ENCODE measurements at places on chromosomes 7 and 10.

GRCh38 chr10:29728541-29729049 is 93.8 kb upstream of the SVIL start:
- no peak for DNase-seq

GRCh38 chr10:33559105-33559504 is 224.6 kb upstream of the NRP1 start:
- peak; percentile 85 for DNase-seq

DNA sequence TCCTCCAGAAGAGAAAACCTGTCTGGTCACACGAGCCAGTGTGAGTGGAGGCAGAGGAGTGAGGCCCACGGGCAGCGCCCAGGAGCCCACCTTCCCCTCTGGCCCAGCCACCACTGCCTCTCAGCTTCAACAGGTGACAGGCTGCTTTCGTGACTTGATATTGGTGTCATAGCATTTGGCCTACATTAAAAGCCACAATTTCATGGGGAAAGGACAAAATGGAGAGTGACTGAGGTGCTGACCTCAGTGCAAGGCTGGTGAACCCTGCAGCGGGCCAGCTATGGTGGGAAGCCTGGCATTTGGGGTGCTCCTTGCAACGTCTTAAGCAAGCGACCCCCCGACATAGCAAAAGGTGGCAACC is 21.3 kb downstream of the ECHDC3 start:
- DNase-seq: no peak

DNA sequence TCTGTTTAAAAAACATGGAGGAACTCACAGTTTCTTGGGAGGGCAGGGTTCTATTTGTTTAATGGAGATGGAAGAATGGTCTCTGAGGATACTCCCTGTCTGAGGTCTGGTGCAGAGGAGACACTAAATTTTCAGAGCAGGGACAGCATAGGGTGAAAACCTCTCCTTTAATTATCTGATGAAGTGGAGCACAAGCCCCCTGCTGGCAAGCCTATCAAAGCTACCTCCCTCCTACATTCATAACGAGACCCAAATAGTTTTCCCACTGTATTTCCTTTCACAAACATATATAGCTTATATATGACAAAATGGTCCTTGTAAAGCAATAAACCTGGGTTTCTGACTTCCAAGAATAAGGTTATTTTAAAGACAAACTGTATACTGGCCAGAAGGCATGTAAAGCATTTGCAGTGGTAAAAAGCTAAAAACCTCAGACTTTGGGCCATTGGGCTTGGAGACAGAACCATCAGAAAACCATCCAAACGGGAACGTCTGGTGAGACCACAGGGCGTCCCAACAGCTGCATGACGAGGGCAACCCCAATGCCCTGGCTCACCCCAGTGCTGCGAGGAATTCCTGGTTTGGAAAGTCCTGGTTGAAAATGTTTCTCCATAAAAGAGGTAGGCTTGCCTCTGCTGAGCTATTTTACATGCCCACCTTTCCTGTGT is 201.3 kb downstream of the FANK1 start:
- DNase-seq: no peak

DNA sequence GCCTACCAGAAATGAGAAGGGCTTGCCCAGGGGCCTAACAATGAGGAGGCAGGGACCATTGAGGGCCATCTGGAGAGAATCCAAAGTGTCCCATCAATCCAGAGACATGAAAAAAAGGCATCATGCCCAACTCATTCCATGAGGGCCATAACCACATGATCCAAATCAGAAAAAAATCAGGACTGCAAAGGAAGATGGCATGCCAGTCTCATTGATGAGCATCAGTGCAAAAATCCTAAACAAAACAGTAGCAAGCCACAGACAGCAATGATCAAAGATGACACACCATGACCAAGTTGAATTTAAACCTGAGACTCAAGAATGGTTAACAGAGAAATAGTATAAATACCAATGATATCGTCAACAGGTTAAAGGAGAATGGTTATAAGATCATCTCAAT is 7.0 kb upstream of the CYP3A4 start:
- DNase-seq: no peak

All from astrocyte of the spinal cord (primary cell).